HS-5 (cell line): ENCODE measurements at places on chromosomes 5 and 9.

- peak; percentile 78 for DNase-seq
These were observed 71.9 kb upstream of the RANBP3L start for GRCh38 chr5:36373527-36374086.

- no peak for DNase-seq
These were observed 250.5 kb downstream of the DENND1A start for GRCh38 chr9:123679330-123679987.

DNA sequence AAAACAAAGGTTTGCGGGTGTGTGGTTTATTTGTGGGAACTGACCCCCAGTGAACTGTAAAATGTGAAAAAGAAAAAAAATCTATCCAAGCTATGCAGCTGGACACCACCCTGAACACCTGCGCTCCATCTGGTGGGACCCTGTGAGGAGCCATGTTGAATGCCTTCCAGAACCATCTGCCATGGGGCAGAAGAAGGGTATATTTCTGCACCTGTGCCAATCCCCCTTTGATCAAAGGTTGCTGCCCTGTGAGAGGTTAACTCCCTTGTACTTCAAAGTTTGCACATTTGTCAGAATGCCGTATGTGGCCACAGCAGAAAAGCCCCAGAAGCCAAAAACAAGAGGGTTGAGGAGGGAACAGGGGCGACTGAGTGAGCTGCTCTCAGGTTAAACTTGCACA is 148.5 kb upstream of the ALDH1B1 start:
- no peak for DNase-seq

DNA sequence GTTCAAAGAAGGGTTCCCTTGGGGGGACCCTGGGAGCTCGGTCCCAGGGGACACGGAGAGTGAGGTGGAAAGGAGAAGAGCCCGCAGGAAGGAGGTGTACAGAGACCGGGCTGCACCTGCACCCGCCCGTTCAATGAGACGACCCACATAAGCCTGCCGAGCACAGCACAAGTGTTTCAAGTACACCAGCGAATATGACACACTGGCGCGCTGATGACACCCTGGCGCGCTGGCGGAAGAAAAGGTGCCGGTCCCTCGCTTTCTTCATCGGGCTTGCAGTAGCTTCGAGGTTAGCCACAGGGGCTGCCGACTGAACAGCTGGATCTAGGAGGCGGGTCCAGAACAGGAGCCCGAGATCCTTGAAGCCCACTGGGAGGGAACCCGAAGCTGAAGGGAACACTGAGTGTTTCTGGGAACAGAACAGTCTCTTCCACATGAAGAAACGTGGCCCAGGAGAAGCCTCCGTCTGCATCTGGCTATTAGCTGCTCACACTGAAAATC is 1.4 kb downstream of the TBC1D9B start:
- DNase-seq, result peak; percentile 3

DNA sequence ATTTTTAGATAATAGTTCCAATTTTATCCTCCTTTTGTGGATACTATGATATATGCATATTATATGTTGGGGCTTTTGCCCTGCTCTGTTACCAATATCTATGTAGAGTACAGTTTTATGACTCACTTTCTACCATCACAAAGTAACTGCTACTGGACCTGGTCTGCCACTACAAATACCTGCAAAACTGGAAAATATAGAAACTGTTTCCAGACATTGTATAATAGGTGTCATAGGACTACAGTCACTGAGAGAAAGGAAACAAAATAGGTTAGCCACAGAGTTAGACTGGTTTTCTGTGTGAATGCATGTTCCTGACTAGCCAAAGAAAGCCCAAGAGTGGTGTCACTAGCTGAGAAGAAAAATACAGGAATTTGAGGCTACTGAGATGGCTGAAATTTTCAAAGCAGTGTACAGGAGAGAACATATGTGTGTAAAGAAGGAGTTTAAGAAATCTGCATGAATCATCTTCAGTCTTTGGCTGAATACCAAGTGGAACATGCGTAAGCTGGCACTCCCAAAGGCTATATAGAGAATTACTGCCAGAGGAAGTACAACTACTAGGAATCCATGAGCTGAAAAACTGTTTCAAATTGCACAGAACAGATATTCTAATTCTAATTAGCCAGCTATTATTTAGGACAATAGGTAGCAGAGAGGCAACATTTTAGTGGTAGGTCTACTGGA is 29.0 kb upstream of the FAM174A start:
- DNase-seq, result peak; percentile 80

DNA sequence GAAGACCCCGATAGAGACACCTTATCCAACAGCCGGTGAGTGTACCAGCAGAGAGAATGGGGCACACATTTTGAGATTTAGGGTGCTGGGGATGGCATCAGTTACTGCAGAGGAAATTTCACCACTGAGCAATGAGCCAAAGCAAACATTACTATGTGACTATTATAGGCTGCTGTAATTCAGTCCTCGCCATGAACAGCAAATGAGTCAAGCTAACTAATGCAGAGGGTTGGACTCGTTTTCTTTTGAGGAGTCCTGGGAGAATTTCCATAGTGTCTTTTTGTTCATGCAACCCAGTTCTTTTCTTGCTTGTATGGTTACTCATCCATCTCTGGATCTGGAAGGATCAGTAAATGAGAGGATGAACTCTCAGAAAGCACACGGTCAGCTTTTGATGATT is 323.8 kb downstream of the PSAT1 start:
- peak; percentile 52 for DNase-seq

- no peak for DNase-seq
These were observed 189.1 kb downstream of the RANBP17 start for GRCh38 chr5:171050916-171051315.
